Activated naive CD4-positive, alpha-beta T cell treated with anti-CD3 and anti-CD28 coated beads, Interleukin-2, amount 50 U/mL, for 72 hours (primary cell): ENCODE measurements at places on chromosomes 16 and 17.

DNA sequence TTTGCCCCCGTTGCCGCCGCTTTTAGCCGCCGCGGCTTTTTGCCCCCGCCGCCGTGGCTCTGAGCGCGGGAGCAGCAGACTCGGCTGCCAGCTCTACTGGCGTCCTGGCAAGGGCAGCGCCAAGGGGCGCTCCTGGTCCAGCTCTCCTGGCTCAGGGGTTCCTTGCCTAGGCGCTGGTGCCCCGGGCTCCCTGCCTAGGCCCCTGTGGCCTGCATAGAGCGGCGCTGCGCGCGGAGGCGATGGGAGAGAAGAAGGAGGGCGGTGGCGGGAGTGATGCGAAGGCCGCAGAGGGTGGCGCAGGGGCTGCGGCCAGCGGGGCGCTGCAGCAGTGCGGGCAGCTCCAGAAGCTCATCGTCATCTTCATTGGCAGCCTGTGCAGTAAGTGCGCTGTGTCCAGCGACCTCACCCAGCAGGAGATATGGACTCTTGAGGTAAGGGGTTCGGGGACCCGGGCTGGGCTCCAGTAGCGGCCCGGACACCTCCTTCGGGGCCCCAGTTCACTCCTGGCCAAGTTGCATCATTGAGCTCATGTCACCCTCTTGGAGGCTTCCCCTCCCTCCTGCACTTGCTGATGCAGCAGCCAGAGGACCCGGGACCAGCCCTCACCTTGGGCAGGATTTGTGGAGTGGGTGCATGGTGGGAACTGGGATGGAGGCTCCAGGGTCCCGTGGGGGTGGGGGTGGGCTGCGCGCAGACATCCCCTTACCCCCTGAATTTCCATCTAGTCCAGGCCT lies 1344.4 kb downstream of the TP53TG3F start:
- no peak for DNase-seq

GRCh38 chr16:19437280-19437679 lies 19.6 kb downstream of the TMC5 start:
- DNase-seq, result no peak

- DNase-seq, result no peak
These were observed 9.2 kb downstream of the C1QTNF1 start for GRCh38 chr17:79033046-79033616.

- DNase-seq, result no peak
These were observed 133.1 kb downstream of the SDK2 start for GRCh38 chr17:73510981-73511718.

DNA sequence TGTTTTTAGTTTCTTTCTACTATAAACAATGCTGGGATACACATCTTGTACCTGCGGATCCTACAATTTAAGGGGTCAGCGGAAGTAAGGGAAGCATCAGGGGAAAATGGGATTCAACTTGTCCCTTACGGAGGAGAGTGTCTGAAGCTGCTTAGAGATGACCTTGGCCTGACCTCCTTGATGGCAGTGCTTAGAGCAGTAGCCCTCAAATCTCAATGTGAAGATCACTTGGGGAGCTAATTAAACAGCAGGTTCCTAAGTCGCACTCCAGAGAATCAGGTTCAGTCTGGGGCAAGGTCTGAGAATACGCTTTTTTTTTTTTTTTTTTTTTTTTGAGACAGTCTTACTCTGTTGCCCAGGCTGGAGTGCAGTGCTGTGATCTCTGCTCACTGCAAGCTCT lies 9.6 kb upstream of the METTL16 start:
- no peak for DNase-seq

DNA sequence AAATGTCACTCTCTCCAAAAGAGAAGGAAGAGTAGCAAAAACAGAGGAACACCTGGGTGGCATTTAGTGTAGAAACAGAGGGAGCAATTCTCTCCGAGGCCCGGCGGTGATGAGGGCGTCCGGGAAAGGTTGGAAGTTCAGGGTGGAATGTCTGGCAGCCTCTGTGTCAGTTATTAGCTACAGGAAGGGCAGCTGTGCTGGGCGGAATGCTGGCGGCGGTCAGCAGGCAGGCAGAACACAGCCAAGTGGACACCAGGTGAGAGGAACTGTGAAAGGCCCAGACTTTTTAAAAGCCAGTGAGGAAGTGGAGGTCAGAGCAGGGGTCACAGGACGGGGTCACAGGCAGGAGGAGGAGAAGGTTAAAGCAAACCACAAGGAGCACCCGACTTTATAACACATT lies 238.1 kb downstream of the NTN1 start:
- DNase-seq, result no peak

DNA sequence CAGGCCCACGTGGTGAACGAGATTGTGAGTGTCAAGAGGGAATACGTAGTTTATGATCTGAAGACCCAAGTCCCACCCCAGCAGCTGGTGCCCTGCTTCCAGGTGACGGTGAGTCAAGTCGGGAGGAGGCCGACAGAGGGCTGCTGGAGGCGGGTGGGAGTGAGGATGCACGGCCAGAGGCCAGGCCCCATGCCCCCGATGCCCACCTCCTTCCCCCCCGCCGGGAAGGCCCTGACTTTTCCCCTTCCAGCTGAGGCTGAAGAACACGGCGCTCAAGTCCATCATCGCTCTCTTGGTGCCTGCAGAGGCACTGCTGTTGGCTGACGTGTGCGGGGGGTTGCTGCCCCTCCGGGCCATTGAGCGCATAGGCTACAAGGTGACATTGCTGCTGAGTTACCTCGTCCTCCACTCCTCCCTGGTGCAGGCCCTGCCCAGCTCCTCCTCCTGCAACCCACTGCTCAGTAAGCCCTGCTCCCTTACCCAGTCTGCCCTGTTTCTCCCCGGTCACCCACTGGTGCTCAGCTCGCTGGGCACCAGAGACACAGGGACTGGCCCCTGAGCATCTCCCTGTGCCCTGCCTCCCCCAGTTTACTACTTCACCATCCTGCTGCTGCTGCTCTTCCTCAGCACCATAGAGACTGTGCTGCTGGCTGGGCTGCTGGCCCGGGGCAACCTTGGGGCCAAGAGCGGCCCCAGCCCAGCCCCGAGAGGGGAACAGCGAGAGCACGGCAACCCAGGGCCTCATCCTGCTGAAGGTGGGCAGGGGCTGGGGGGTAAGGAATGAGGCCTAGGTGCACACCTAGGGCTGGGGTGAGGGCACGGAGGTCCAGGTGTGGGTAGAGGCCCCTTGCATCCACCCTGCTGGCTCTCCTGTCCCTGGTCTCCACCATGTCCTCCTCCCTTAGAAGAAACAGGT lies 2.6 kb downstream of the ZACN start:
- DNase-seq, result no peak

DNA sequence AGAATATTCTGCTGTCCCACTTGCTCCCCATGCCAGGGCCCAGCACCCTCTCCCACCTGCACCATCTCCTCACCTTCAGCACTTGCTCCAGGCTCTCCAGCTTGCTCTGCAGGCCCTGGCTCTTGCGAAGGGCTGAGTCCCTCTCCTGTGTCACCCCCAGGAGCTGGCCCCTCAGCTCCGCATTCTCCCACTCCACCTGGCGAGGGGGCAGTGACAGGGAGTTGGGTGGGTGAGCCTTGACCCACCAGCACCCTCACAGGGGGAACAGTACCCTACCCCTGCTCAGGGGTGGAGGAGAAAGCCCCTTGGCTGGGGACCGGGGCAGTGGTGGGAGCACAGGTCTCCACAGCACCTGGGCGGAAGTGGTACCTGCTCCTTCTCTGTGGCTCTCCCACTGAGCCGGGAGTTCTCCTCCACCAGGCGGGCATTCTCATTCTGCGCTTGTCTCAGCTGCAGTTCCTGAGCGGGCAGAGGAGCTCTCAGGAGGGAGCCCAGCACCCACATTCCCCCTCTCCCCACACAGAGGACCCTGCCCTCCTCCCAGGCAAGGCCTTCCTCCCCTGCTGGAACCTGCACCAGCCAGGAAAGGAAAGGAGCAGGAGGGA lies 5.9 kb downstream of the TSPOAP1 start:
- no peak for DNase-seq

GRCh38 chr16:67237396-67238277 lies 9.6 kb downstream of the FHOD1 start:
- DNase-seq, result no peak

DNA sequence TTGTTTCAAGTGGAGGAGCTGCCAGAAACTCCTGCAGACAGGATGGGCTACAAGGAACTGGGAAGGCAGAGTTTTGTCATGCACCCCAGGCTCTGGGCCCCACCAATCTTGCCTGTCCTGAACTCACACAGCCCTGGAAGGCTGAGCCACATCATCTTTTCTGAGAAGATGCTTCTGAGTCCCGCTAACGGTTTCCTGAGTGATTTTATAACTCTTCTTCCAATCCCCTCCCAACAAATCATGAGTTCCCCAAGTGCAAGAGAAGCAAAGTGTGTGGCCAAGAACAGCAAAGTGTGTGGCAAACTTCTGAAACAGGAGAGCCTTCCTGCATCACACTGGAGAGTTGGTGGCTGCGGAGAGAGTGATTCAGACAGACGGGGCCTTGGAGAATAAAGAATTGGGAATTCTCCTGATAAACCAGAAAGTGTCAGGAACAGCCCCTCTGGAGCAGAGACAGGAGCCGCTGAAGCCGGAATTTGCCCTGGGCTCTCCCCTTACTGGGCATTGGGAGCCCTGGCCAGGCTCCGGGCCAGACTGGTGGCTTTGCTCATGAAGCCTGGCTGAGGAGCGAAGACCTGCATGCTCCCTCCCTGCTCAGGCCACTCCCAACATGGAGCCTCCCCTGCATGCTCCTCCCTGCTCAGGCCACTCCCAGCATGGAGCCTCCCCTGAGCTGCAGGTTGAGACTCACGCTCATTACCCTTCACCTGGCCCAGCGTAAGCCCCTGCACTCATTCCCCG lies 47.2 kb downstream of the PITPNM3 start:
- DNase-seq, result no peak

DNA sequence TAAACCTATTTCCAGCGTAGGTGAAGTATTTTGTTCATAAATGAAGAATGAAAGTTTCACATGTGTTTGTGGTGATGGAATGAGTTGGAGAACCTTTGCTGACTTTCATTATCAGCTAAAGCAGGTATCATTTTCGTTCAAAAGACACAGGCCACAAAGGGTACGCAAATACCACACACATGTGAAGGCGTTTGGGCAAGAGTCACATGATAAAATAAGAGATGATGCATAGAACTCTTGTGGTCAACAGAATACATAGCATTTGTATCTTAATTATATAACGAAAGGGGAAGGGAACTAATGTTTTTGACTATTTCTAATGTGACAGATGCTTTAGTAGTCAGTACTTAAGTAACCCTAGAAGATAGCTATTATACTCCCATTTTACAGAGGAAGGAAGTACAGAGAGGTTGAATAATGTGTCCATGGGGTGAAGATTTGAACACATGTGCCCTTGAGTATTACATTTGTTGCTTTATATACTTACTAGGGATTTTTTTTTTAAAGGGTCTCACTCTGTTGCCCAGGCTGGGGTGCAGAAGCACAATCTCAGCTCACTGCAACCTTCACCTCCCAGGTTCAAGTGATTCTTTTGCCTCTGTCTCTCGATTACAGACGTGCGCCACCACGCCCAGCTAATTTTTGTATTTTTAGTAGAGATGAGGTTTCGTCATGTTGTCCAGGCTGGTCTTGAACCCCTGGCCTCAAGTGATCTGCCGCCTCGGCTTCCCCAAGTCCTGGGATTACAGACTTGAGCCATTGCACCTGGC lies 4.8 kb downstream of the RPA1 start:
- DNase-seq, result peak; percentile 39

DNA sequence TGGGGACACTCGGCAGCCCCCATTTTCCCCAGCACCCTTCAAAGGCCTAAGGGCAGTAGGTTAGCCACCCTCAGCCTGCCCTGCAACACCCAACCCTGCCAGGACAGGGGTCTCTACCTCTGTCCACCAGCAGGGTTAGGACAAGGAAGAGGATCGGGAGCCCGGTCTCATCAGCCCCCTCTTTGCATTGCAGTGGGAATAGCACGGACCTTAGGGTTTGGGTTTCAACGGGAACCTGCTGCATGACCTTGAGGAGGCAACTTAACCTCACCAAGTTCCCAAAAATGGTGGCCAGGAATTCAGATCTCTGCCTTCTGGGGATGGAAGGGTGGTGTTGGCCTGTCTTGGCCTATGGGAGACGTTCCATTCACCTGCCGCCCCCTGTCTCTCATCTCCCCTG lies 20.2 kb upstream of the SPPL2C start:
- DNase-seq, result no peak

- DNase-seq, result no peak
These were observed 9.0 kb downstream of the STAT5B start for GRCh38 chr17:42266918-42267766.

DNA sequence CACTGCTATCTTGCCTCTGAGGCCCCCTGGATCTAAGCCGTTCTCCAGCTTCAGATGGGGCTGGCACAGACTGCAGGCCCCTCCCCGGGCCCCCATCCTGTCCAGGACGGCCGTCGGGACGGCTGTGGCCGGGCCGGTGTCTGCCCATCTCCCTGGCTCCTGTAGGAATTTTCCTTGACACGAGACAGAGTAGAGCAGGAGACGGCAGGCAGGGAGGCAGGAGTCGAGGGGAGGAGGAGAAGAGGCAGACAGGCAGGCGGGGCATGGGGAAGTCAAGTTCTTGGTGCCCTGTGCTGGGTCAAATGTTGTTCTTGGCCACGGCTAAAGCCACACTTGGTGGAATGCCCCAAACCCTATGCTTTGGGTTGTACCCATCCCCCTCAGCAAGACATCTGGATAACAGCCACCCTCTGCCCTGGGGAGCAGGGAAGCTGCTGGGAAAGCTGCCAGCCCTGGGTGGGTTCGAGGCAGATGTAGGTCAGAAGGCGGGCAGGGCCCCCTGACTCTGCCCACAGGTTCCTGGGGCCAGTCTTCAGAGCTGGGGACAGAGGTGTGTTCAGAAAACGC lies 4.0 kb downstream of the C1QTNF1 start:
- peak; percentile 35 for DNase-seq

- no peak for DNase-seq
These were observed 77.8 kb downstream of the USP31 start for GRCh38 chr16:23071196-23072083.

GRCh38 chr16:48367441-48368049 lies 17.7 kb downstream of the SIAH1 start:
- DNase-seq, result no peak
